ENCODE measurements at places on chromosomes 7 and 10. TPM values are rescaled to one million over a fixed set of nuclear protein-coding genes. Genes with fewer than 3 reads are reported as not detected.

Gene TMEM26
- 0.46 TPM for total RNA-seq

Gene STEAP1
- total RNA-seq: 5.7 TPM

Gene LOXL4
- 6.2 TPM for total RNA-seq

Gene IL6
- 6.5 TPM for total RNA-seq

Gene CNNM2
- total RNA-seq: 12.9 TPM

DNA sequence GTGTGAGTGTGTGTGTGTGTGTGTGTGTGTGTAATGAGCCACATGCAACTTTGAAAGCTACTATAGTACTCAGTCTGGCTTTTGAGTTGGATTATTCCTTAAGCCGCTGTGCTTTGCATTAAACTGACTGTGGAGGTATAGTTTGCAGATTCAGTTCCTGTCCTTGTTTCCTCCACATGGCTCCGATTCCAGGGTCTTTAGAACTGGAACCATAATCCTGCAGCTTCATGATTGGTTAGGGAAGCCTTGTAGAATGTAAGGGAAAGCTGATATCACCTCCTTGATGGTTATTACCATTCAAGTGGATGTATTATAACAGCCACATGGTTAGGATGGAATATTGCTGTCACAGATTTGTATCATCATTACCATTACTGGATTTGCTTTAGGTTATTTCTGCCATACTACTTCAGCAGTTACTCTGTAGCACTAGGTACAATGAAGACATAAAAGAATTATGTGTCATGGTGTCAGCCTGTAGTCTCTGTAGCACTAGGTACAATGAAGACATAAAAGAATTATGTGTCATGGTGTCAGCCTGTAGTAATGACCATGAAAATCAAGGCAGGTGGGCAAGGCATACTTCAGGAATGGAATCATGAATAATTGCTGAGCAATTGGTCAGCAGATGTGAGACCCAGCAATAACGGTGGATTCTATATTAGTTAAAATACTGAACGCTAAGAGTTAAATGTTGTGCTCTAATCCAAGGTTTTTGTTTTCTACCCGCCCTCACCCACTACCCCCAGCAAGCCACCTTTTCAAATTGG is 275.1 kb upstream of the FZD1 start:
- H3K36me3 ChIP-seq: peaks cover 5% of the 10 kb centered on the region
- no peak overlapping the region for H3K27ac ChIP-seq
- no peaks in the 10 kb centered on the region for H3K27me3 ChIP-seq
- H3K4me3 ChIP-seq: no peak overlapping the region
- no peaks in the 10 kb centered on the region for H3K4me1 ChIP-seq
- DNase-seq: no peak

DNA sequence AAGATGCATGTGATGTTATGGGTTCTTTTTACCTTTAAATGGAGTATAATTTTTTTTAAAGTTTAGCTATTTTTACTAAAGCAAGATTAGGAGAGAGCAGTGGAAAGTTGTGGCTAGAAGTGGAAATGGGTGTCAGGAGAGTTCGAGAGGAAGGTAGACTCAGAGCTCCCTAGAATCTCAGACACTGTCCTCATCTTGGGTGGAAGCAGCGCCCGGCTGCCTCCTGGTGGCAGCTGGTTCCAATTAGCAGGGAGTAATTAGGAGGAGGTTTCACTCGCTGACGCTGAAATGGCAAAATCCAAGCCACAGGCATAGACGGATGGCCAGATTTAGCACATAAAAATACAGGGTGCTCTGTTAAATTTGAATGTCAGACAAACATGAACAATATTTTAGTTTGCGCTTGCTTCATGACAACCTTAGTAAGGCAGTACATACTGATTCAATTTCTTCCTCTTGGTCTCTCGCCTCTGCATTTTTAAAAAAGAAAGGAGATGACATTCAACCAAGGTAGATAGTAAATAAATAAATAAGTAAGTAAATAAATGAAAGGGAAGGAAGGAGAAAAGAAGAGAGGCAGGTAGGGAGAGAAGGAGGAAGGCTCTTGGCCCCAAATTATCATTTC is 58.5 kb downstream of the LGI1 start:
- H3K4me3 ChIP-seq: no peak overlapping the region
- H3K36me3 ChIP-seq: no peaks in the 10 kb centered on the region
- no peak overlapping the region for H3K27ac ChIP-seq
- no peaks in the 10 kb centered on the region for H3K4me1 ChIP-seq
- H3K27me3 ChIP-seq: peaks cover 19% of the 10 kb centered on the region

GRCh38 chr10:102988404-102989314 is 70.6 kb downstream of the CNNM2 start:
- DNase-seq: no peak
- H3K4me3 ChIP-seq: no peak overlapping the region
- H3K36me3 ChIP-seq: no peaks in the 10 kb centered on the region
- no peaks in the 10 kb centered on the region for H3K4me1 ChIP-seq

GRCh38 chr10:28620251-28620650 is 57.1 kb upstream of the BAMBI start:
- no peak overlapping the region for H3K4me3 ChIP-seq
- H3K27ac ChIP-seq: no peak overlapping the region
- no peaks in the 10 kb centered on the region for H3K27me3 ChIP-seq
- H3K36me3 ChIP-seq: peaks cover 63% of the 10 kb centered on the region

- no peaks in the 10 kb centered on the region for H3K27me3 ChIP-seq
- no peak overlapping the region for H3K27ac ChIP-seq
These were observed 17.3 kb downstream of the SCRN1 start for GRCh38 chr7:29972315-29972669.

DNA sequence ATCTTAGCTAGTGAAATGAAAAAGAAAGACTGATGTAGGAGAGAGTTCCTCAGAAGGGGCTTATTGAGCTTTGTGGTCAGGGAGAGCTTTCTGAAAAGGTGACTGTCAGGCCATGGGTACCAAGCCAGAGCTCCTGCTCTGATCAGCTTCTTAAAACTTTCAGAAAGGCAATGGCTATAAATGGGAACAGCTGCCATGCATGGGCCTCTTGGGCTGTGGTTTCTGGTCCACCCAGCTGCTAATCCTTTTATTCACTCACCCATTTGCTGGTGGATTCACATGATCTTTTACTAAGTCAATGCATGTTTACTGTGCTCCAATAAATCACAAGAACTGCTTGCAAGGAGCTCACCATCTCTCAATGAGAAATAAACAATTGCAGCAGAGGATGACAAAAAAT is 60.1 kb upstream of the ZPBP start:
- no peaks in the 10 kb centered on the region for H3K36me3 ChIP-seq
- DNase-seq: no peak
- H3K27me3 ChIP-seq: no peaks in the 10 kb centered on the region
- H3K4me3 ChIP-seq: no peak overlapping the region
- no peaks in the 10 kb centered on the region for H3K4me1 ChIP-seq
- no peak overlapping the region for H3K27ac ChIP-seq

- no peaks in the 10 kb centered on the region for H3K27me3 ChIP-seq
- no peak for DNase-seq
- no peaks in the 10 kb centered on the region for H3K36me3 ChIP-seq
These were observed 114.0 kb downstream of the BBS9 start for GRCh38 chr7:33243319-33243881.

GRCh38 chr7:12722136-12722535 is 34.7 kb downstream of the ARL4A start:
- peaks cover 21% of the 10 kb centered on the region for H3K4me1 ChIP-seq
- no peak overlapping the region for H3K27ac ChIP-seq
- H3K4me3 ChIP-seq: no peak overlapping the region

DNA sequence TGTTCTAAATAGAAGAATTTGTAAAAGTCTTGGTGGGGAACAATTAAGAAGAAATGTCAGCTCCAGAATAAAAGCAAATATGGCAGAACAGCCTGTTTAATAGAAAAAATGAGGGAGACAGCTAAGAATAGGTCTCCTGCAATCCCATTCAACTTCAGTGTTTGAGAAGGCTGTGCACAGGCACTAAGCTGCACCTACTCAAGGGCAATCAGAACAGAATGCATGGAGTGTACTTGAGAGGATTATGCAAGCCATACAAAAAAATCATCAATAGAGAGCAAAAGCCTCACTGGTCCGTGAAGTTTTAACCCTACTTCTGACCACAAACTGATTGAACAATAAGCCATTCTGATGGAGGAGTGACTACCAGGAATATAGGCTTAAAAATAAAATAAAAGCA is 690.7 kb upstream of the PCDH15 start:
- no peak overlapping the region for H3K27ac ChIP-seq
- no peaks in the 10 kb centered on the region for H3K27me3 ChIP-seq
- DNase-seq: no peak
- no peak overlapping the region for H3K4me3 ChIP-seq
- H3K4me1 ChIP-seq: no peaks in the 10 kb centered on the region

GRCh38 chr7:23969443-23969842 is 259.4 kb downstream of the STK31 start:
- no peaks in the 10 kb centered on the region for H3K27me3 ChIP-seq
- no peaks in the 10 kb centered on the region for H3K4me1 ChIP-seq
- H3K36me3 ChIP-seq: no peaks in the 10 kb centered on the region
- H3K4me3 ChIP-seq: no peak overlapping the region

DNA sequence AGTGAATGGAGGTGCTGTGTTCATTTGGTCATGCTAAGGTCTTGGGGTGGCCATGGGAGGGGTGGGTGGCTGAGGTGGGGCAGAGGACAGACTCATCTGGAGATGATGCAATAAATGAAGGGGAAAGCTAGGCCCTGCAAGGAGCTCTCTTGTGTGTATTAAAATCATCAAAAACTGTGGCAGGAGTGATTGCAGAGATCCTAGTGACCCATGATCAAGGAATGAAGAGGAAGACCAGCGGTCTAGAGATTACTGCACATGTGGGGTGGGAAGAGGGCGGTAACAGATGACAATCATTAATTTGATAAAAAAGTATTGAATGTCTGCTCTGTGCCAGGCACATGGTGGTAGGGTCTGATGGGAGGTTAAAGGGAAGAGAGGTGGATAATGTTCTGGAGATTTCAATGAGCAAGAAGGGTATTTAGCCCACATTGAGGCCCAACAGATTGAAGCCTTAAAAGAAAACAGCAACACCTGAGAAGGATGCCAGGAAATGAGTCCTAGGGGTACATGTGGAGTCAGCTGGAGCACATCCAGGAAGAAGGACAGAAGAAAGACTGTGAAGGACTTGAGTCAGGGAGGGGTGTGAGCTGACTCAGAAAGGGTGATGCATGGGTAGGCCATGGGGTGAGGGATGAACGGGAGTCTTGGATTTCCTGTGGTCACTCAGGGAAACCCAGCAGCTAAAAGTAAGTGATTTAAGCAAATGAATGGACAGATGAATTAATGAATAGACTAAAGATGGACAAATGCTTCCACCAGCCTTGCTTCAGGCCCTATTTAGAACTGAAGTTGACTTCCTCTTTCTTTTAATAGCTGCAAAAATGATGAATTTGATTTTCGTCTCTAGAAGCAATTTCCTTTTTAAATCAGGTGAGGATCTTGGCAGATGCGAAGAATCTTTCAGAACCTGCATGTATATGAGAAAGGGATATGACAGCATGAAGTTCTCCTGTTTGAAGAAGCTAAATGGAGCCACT is 83.1 kb upstream of the IGFBP3 start:
- no peak overlapping the region for H3K4me3 ChIP-seq
- no peaks in the 10 kb centered on the region for H3K27me3 ChIP-seq
- H3K4me1 ChIP-seq: no peaks in the 10 kb centered on the region
- no peak for DNase-seq
- no peak overlapping the region for H3K27ac ChIP-seq

DNA sequence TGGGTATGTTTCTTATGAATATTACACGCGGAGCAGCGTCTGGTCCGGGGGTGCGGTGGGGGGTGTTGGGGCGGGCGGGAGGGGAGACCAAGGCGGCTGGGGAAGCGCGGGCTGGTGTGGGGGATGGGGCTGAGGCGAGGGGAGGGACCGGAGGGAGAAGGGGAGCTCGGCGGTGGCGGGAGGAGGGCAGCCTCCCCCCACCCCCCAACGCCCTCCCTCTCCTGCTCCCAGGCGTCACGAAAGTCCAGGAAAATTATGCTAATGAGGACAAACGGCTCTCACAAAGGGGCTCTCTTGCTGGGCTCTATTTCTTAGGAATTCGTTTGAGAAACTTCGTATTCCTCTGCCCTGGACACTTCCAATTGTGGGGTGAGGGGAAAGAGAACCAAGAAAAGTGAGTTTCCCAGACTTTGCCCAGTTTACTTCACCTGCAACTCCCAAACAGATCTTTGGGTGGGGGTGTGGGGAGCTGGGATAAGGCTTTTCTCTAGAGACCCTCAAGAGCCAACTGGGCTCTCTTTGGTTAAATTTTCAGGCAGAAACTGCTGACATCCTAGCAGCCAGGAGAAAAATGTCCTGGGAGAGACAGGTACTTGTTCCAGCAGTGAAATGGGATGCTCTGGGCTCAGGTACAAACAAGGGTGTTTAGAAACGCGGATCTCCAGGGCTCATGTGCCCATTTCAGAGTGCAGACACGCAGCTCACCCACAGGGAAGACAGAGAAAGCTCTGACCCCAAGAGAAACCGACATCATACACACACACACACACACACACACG is 11.7 kb upstream of the HOXA2 start:
- H3K36me3 ChIP-seq: no peaks in the 10 kb centered on the region
- H3K27me3 ChIP-seq: no peaks in the 10 kb centered on the region
- H3K4me3 ChIP-seq: peak overlapping the region; percentile 54
- peaks cover 6% of the 10 kb centered on the region for H3K4me1 ChIP-seq
- H3K27ac ChIP-seq: peak overlapping the region; percentile 85

Measured in upper lobe of right lung (tissue), 1 donor.